ENCODE measurements at places on chromosomes 12 and 14.

GRCh38 chr12:103401421-103401820, 94.3 kb downstream of the C12orf42 start:
- peak; percentile 29 for DNase-seq

- no peak for DNase-seq
Observed at GRCh38 chr14:77590845-77591485, 25.5 kb downstream of the SPTLC2 start.

DNA sequence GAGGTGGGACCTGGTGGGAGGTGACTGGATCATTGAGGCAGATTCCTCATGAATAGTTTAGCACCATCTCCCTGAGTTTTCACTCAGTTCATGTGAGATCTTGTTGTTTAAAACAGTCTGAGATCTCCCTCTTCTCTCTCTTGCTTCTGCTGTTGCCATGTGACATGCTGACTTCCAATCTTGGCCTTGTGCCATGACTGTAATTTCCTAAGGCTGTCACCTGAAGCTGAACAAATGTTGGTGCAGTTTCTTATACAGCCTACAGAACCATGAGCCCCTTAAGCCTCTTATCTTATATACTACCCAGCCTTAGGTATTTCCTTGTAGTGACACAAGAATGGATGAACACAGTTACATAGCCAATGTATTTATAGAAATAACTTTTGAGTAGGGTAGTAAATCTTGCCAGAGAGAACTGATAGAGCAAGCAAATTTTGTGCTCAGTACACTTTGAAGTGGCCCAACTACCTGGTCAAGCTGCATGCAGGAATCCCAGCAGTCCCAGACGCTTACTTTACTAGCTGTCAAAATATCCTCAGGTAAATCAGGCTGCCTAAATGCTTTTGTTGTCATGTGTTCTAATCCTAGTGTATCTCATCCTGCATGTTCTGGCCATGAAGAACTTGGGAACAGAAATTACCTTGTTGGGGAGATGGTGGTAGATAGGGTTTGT, 445.6 kb upstream of the MIS18BP1 start:
- no peak for DNase-seq

- DNase-seq = no peak
Observed at GRCh38 chr12:126362493-126362892, 1297.3 kb downstream of the AACS start.

DNA sequence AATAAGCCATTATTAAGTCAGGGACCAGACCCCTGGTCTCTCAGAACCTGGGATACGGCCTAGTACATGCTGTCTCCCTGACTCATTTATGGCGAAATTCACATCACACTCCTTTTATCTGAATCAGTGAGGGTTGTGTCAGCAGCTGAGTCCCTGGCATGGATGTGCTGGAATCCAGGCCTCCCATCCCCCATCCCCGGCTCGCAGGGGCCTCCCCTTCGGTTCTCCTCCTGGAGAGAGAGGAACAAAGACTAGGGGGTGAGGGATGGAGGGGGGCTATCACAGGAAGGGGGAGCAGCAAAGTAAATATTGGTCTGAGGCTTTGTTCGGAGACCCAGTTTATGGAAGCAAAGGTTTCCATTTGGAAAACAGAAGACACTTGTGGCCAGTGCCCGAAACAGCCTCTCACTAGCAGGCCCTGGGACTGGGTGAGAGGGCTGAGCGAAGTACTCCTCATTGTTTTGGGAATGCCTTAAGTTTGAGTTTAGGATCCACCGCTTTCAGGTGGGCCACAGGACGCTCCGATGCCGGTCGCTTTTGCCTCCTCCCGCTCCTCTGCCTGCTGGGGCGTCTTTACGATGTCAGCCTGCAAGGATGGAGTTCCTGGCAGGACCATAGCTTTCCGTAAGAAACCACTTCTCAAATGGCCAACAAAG, 145.0 kb downstream of the PRKCH start:
- DNase-seq = no peak

DNA sequence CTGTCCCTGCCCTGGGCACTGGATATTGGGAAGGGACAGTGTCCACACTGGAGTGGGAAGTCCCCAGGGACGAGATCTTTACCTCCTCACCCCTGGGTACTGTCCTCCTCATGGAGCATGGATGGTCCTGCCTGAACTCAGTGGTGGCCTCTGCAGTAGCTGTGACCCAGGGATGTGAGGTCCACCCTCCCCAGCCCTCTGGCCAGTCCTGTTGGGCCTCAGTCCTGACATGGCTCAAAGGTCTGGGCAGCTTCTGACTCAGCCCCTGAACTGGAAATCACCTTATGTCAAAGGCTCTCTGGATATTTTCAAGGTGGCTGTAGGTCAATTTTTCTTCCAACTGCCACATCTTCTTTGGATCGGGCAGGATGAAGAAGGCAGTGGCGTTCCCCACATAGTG, 24.4 kb downstream of the SERPINA1 start:
- DNase-seq = no peak

- DNase-seq = no peak
Observed at GRCh38 chr12:75756771-75757170, 245.4 kb upstream of the KRR1 start.

Measured in CD4-positive, alpha-beta T cell (primary cell).